ENCODE measurements at places on chromosomes 2 and 18.

DNA sequence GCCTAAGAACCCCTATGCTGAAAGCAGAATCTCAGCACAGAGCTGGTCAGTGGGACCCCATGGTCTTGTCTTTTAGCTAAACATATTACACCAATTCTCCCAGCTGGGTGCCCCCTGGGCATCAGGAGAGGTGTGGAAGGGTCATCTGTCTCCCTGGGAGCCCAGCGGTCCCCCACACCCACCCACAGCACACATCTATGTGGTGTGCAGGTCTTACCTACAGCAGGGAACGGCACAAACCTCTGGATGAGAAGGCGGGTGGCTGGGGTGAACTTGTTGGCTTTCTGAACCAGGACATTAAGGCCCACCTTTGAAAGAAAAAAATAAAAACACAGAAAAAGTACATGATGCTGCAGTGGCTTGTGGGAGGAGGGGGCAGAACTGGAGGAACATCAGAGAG lies 70.7 kb downstream of the EMX1 start:
- no peak for DNase-seq

DNA sequence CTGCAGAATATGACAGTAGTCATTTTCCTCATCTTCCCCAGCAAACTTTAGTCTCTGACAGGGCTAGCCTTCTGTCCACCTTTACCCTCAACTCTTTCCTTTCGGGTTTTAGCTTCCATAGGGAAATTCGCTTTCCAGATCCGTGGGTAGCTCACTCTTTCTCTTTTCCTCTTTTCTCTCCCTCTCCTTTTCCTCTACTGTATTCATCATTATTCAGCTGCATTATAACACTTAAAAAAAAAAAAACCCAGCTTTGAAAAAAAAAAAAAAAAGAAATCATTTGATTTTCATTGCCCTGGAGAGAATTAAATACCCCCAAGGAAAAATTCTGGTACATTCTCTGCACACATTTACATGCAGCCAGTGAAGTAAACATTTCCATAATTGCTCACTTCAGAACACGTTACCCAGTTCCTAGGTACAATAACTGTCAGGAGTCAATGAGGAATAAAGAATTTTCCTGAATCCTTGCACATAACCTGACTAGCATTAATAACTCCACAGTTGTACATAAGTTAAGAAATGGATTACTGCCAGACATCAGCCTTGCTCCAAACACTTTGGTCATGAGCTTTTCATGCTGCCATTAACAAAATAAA lies 63.5 kb downstream of the ZNF521 start:
- no peak for DNase-seq

DNA sequence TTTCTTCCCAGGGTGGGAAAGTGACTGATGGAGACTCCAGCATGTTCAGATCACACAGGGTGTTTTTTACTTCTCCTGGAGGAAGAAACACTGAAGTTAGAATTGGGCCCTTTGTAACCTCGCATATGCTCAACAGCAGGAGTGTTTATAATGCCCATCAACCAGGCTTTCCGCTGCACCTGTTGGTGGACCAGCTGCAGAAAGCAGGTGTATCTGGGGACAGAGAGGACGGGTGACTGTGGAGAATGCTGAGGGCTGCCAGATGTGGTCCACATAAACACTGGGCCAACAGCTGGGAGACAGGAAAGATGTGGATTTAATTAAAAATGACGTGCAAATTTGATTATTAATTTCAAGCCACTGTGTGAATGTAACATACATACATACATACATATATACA lies 335.5 kb upstream of the SPRED2 start:
- DNase-seq, result no peak

- DNase-seq, result no peak
Measured at GRCh38 chr2:19664646-19665045, 237.1 kb downstream of the TTC32 start.

DNA sequence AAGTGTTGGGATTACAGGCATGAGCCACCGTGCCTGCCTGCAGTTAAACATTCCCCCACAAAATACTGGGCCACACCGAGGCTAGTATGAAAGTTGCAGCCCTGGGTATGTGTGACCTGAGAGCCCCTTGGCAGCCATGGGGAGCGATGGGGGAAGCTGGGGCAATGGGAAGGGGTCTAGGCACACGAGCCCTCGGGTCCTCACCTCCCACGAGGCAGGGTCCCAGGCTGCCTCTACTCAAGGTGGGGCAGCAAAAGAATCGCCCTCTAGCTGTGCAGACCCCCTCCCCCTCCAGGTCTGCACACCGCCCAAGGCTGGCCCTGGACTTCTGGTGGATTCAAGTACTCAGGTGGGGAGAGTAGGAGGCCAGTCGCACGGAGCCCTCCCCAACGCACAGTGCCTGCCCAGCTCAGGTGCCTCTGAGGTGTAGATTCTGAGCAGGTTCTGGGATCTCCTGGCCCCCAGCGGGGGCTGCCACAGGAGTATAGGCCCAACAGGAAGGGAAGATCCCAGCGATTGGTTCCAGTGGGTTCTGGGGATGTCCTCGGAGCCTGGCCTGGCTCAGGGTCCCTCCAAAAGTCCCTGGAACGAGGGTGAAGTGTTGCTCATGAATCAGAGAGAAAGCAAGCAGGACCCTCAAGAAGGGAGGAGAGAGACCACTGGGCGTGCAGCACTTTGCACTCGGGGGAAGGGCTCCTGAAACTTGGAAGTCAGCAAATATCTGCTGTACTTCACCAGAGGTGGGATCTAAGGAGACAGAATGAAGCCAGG lies 2.6 kb downstream of the GPR35 start:
- no peak for DNase-seq

DNA sequence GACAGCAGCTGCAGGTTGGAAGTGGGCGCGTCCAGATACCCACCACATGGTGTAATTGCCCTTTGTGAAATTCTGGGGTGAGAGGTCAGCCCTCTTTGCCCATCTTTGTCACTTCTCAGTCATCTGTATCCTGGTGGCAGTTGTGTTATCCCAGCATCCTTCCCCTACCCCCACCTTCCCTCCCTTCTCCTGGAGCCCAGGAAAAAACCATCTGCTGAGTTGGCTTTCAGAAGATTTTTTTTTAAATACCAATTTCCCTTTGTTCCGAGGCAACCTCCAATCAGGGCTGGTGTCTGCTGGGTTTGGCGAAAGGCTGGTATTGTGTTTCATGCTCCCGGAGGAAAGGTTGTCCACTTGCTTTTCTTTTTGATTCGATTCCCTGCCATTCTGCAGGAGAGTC lies 35.2 kb downstream of the SETBP1 start:
- no peak for DNase-seq

- DNase-seq, result no peak
Measured at GRCh38 chr2:138724327-138724726, 55.9 kb downstream of the NXPH2 start.

DNA sequence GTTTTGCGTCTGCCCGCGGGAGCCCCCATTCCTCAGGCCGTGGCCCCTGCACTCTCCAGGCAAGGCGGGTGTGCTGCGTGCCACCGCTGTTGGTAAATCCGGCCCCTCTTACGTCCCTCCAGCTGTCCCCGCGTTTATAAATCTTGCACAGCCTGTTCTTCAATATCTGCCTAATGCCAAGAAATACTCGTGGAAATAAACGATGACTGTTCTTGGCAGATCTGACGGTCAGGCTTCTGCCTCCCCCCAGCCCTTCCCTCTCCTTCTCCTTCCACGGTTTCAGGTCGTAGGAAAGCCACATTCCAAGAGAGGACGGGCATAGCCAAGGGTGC lies 20.5 kb downstream of the ODC1 start:
- no peak for DNase-seq

GRCh38 chr2:72330652-72331051 lies 183.0 kb upstream of the CYP26B1 start:
- DNase-seq, result no peak

DNA sequence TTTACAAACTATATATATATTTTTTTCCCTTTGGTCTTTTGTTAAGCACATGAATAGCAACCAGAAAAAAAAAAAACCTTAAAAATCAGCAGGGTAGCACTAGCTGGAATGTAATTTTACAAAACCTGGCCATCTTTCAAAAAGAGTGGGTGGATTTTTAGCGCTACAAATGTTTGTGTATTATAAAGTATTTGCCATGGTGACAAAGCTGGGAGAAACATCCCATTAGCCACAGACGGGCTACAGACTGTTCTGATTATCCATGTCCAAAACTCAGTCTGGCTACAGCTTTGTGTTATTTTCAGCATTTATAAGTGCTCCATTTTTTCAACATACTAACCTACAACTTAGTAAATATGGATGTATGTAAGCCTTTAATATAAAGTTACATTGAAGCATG lies 249.5 kb upstream of the TANK start:
- no peak for DNase-seq

DNA sequence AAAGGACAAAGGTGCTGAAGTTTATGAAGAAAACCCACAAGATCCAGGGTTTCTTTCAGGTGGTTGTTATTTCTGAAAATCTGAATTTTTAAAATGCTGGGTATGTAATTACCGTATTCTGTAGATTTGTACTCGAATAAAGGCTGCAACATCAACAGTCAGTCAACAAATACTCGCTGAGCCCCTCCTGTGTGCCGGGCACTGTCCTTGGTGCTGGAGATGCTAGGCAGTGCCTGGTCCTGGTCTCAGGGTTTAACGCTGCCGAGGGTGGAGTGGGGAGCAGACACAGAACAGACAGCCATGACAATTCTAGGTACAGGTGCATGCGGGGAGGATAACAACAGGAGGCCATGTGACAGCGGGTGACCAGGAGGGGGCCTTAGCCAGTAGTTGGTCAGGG lies 27.2 kb upstream of the PDIA6 start:
- no peak for DNase-seq

GRCh38 chr2:71858071-71858470 lies 289.6 kb downstream of the CYP26B1 start:
- no peak for DNase-seq

DNA sequence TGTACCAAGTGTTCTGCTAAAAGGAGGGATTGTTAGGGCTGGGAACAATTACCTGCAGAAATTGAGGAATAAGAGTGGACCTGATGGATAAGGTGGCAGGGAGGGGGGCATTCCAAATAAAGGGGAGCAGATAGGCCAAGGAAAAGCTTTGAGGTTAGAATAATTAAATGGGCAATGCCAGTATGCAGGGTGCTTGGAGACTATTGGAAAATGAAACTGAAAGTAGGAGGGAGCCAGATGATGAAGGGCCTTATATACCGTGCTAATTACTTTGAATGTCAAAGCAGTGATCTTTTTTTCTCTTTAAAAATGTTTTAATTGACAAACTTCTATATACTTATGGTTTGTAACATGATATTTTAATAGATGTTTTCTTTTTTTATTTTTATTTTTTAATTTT lies 42.9 kb downstream of the MMADHC start:
- no peak for DNase-seq

GRCh38 chr2:209468846-209469245 lies 45.0 kb downstream of the MAP2 start:
- no peak for DNase-seq

GRCh38 chr2:84290537-84290936 lies 168.5 kb downstream of the SUCLG1 start:
- DNase-seq, result no peak

DNA sequence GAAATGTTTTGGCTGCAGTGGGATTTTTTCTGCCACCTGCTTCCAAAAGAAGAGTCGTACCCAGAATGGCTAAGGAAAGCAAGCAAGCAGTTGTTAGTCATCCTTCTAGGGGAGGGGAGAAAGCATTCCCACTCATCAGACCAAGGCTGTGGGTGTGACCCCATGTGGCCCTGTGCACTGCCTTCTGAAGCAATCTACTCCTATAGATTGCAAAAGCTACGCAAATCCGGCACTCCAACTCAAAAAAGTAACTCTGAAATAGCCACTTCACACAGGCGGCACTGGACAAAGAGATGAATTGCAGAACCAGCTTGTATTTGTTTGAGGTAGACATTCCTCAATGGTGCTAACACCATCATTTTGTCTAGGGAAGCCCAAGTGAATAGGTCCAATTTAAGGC lies 44.3 kb downstream of the ST3GAL5 start:
- DNase-seq, result no peak
